ENCODE measurements at places on chromosomes 2 and 18.

DNA sequence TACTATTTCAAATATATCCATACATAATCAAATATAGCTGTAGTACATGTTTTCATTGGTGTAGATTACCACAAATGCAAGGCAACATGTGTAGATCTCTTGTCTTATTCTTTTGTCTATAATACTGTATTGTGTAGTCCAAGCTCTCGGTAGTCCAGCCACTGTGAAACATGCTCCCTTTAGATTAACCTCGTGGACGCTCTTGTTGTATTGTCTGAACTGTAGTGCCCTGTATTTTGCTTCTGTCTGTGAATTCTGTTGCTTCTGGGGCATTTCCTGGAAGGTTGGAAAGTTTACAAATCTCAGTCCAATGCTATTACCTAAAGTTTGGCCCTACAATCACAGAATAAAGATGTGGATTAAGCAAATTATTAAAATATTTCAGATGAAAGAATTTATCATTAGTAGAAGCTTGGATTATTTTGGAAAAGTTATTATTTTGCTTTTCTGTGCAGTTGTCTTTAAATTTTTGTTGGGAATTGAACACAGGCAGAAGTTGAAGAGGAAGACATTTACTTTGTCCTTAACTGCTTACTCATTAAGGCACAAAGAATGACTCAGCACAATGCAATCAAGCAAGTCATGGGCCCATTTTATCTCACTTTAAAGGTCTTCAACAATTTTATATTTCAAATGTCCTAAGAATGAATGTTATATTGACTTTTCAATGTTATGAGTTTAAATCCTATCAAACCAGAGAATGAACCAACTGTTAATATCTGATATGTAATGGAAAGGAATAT lies 103.4 kb upstream of the CAVIN2 start:
- DNase-seq = no peak

DNA sequence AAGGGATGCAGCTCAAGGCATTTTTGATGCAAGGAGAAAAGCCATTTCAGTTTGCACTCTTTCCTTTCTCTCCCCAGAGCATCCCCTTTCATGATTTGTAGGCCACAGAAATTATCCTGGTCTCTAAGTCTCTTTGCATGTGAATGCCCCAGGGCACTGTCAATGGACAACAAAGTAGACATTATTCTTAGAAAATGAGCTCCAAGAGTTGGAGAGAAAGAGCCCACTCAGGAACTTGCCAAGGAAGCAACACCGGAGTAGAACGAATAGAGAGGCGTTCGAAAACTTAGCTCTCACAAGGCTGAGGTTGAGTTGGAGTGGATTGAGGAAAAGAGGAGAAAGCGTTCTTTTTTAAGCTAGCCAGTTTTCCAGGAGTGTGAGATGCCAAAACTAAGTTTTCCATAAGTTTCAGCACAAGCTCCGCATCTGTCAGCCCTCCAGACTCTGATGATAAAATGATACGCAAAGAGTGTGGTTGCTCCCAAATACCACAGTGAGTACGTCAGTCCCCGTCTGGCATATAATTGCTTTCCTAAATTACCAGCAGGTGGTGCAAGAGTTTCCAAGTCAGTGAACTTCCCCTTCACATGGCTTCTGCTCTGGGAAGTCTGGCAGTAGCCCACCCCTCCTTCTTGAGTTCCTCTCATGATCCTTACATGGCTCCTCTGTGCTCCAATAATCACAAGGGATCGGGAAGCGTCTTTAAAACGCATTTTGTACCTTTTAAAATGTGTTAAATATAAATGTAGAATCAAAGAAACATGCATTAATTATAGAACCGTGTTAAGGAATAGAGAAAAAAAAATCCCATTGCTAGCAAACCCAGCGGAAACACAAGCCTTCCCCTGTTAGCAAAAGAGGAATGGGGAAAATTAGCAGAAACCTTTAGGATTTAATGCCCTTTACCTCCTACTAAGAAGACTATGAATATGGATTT lies 1060.6 kb upstream of the FANCL start:
- DNase-seq = no peak

DNA sequence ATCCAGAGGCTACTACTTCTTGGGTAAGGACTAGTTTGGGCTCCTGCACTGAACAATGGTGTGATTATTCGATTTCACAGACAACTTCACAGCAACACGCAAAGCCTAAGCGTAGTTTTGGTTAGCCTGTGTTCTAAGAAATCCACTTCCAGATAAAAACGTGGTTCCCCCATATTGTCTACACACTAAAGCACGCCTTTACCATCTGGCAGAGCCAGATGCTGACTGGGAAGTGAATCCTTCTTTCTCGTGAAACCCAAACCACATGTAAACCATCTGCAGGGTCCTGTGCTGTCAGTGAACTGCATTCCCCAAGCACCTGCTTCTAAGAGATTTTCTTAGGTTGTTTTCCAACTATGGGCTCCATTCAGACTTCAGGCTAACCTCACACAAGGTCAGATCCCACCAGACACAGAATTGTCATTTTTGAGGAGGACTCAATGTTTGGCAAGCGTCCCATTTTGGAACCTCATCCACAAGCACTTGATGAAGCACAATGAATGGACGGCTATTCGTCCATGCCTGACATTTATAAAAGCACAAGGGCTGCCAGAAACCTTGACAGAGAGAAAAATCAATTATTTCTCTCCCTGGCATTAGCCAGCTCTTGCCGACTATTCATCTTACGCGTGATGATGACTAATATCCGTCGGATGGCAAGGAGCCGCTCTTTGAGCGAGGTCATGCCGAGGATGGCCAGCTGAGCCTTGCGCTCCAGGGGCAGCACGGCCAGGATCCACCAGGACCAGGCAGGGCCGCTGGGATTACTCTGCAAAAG lies 38.4 kb downstream of the LONRF2 start:
- no peak for DNase-seq

DNA sequence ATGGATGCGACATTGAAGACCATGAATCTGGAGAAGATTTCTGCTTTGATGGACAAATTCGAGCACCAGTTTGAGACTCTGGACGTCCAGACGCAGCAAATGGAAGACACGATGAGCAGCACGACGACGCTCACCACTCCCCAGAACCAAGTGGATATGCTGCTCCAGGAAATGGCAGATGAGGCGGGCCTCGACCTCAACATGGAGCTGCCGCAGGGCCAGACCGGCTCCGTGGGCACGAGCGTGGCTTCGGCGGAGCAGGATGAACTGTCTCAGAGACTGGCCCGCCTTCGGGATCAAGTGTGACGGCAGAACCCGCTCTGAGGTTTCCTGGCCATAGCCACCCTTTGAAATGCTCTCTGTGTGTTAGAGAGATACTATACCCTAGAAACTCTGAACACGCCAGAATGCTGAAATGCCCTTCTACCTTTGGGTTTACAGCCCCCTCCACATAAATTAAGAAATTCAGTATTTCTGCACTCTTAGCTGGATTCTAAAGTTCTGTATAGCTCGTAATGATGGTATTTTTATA lies 659 bp downstream of the CHMP1B start:
- DNase-seq = peak; percentile 53

DNA sequence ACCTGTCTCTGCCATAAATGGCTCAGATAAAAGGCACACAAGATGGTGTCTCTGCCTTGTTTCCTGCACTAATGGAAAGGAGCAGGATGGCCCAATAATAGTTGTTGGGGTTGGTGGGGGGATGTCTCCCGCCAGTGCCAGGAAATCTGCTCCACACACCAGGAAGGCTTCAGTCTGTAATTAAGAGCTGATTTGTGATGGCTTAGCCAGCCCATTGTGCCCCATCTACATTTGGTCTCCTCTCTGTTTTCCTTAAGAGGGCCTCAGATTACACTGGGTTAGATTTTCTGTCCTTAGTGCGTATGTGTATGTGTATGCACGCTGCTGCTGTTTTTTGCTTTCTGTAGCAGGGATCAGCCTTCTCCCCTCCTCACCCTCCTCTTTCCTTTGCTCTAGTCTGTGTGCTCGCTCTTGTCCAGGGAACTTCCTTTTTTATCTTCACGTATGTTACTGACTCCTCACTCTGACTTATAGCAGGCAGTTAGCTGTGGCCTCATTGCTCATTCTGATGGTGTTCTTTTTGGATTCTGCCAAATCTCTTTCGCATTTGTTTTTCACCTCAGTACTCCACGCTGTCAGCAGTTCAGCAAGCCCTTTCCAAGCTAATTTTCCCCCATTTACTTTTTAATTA lies 33.4 kb upstream of the MGAT5 start:
- no peak for DNase-seq

DNA sequence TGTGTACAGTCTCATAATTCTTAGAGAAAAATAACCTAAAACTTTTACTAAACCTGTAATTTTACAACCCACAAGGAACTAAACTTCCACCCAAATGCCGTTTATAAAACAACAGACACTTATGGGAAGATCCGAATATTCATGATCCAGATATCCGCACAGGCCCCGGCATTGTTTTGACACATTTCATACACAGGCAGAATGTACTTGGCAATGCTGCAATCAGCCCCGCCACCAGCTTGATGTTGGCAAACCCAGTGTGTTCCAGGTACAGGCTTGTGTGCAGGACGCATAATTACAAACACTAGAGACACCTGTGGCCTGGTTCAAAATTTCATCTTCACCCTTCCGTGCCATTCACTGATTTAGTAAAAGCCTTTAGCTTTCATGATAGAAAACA lies 393.0 kb upstream of the SALL3 start:
- DNase-seq = no peak

GRCh38 chr2:219525533-219526232 lies 11.4 kb downstream of the ASIC4 start:
- DNase-seq = no peak

DNA sequence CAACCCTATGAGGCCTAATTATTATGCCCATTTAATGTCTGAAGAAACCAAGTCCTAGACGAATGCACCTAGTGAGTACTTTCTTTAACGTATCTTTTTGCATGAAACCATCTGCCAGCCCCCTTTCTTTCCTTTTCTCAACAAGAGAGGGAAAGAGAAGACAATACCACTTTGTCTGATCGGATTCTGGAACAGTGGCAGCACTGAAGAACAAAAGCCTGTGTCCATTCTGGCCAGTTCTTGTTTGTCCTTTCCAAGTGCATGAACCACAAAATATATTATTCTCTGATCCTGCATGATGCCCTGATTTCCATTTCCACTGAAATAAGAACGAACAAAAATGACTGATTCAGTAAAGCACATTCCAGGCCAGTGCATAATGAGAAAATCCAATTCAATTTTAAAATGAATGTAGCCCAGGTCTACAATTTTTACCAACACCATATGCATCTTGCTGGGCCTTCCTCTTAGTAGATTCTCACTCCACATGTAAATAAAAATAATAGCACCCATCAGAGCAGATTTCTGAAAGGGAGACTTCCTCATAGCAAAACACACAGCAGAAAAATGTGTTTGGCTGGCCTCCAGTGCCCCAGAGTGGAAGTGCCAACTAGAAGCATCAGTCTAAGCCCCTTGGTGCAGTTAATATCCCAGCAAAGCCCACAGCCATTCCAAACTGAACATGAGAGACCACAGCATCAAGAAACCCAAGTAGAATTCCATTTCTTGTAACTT lies 422.6 kb upstream of the ID2 start:
- DNase-seq = no peak

GRCh38 chr2:168138374-168138773 lies 109.0 kb downstream of the STK39 start:
- DNase-seq = no peak

- DNase-seq = no peak
These were observed 53.4 kb downstream of the DSC3 start for GRCh38 chr18:30989141-30989540.

- DNase-seq = no peak
These were observed 22.1 kb upstream of the LBH start for GRCh38 chr2:30209227-30209626.

DNA sequence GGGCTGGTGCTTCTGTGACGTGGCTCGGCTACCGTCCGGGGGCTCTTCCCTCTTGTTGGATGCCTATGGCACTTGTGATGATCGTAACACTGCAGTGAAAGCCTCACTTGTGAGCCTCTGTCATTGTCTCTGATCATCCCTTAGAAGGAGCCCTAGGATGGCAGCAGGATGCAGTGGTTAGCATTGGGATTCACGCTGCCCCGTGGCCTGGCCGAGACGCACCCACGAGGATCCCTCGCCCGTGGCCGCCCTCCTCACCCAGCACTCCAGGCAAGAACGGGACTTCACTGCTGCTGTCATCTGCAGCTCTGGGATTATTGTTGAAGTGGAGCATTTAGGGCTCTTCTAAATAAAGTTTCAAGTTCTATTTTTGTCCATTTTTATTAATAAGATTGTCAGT lies 46.8 kb upstream of the CTDP1 start:
- DNase-seq = no peak

DNA sequence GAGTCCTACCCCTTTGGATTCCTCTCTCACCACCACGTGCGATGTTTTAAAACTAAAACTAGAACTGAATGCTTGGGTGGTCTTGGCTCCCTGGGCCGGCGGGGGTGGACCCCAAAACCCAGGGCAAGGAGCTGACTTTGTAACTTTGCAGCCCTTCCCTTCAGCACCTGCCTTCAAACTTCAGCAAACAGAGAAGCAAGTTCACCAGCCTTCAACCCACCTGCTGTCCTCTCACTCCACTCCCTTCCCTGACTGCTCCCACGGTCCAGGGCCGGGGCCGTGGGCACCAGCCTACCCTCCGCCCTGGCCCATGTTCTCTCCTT lies 54.5 kb downstream of the COL6A3 start:
- no peak for DNase-seq

DNA sequence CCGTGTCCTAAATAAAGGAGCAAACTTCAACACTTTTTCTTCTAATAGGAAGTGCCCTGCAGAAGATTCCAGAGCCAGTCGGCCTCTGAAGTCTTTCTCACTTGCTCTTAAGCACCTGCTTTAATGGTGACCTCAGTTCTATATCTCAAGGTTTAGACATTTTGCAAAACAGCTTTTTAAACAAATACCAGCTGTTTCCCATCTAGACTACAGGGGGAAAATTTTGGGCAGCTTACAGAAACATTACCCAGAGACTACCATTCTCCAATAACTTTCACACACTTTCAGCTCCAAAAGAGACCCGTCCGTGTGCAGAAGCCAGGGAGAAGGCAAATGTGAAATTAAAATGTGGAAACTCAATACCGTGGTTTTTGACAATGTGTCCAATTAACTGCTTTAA lies 285.3 kb upstream of the CCDC68 start:
- DNase-seq = no peak

- no peak for DNase-seq
These were observed 215.9 kb downstream of the IRS1 start for GRCh38 chr2:226583715-226584114.

- DNase-seq = no peak
These were observed 9.6 kb upstream of the TEX51 start for GRCh38 chr2:126889071-126889470.

DNA sequence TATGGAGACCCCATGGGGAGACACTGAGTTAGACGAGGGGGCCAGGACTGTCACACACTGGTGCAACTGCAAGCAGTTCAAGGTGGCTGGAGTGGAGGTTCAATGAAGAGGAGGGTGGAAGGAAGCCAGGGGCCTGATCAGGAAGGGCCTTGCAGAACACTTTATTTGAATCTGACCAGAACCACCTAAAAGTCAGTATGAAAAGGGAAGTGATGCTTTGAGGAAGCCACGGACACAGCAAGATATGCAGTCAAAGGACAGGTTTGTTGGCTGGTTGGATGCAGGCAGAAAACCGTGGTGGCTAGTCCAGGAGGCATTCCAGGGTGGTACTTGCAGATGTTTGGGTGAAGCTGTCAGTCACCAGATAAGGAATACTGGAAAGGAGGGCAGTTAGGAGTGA lies 3.5 kb upstream of the FAM124B start:
- no peak for DNase-seq
